ENCODE measurements at places on chromosomes 2 and 18.

DNA sequence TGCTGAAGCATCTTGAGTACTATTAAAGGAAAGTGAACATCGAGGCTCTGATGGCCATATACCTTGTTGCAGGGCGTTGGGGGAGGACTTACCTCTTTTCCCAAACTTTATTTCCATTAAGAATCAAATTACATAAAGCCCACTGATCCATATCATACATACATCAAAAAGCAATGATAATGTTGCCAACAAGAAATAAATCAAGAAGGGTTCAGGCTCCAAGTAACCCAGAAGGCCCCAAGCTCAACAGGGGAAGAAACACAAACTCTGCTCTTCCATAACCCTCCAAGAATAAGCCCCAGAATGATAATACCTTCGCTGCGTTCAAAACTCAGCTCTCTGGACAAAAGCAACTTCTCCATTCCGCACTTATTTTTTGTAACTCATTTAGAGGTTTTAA, 32.3 kb downstream of the C1D start:
- no peak for DNase-seq

DNA sequence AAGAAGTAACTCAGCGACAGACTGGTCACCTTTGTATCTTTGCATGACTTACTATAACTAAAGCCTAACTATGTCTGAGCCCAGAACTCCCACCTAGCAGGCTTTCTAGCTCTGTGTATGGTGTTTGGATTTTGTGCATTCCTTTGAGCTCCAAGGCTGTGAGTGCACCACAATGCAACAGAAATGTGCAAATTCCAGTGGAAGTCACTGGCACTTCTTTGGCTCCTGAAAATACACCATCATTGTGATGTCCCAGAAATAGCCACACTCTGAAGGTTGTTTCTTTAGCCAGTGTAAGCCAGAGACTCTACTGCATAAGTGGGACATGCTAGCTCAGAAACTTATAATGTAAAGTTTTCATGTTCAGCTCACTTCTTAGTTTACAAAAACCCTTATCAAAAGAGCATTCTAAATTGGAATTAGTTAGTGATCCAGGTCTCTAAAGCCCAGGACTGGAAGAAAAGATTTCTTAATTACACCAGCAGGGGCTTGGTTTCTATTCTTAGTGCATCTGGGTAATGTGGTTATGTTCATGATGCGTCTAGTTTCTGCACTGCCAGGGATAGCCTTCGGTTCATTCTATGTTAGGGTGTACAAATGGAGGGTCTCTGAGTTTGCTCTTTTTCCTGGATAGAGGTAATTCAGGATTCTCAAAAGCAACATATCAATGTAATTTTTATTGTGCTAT, 1239.5 kb upstream of the ZEB2 start:
- no peak for DNase-seq

DNA sequence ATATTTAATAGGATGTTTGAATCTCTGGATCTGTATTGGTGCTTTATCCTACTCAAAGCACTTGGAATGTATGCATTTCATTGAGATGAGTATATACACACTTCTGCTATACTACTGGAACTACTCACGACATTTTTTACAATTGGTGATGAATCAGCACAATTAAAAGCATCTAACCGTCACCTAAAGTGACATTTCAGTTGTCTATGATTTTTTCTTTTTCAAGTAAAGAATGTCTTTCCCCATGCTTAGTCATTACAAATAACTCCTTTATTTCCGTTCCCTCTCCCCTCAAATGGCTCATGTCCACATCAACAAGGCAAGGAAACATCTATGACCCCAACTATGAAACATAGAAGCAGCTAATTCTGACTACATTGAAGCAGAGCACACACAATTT, 77.3 kb downstream of the CLIP4 start:
- DNase-seq = no peak

DNA sequence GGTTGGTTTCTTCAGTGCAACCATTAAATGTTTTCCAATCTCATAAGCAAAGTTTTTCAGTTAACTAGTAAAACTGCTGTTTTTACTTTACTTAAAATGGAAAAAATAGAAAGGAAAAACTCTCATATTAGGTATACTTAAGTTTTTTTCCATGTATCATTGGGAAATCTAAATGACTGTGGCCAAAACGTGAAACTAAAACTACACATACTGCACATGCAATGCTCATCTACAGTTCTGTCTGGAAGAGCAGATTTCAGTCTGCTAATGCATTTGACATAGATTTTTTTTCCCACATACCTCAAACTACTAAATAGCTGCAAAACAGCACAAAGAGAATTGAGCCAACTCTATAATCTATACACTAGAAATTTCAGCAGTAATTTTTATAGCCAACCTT, 62.6 kb downstream of the COL5A2 start:
- DNase-seq = no peak

- no peak for DNase-seq
Measured at GRCh38 chr2:189858291-189858690, 74.0 kb downstream of the PMS1 start.
